ENCODE measurements at places on chromosomes 16 and 17.

DNA sequence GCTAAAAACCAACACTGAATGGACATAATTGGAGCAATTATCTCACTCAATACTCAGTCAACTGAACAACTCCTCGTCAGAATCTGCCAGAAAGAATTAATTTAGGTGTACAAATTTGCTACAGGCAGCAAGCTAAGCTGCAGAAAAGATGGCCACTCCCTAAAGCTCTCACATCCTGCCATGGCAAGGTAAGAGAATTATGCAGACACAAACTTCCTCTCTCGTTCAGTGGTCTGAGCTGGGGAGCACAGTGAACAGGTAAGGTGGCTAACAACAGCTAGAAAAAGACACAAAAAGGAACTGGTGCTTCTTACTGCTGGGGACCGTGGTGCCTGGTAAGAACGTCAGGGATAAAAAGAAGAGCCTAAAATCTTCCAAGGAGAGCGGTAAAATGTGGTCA, 74.9 kb upstream of the BCAR1 start:
- DNase-seq = peak; percentile 74

- DNase-seq = no peak
Measured at GRCh38 chr17:75110234-75110937, 617 bp downstream of the ARMC7 start.

DNA sequence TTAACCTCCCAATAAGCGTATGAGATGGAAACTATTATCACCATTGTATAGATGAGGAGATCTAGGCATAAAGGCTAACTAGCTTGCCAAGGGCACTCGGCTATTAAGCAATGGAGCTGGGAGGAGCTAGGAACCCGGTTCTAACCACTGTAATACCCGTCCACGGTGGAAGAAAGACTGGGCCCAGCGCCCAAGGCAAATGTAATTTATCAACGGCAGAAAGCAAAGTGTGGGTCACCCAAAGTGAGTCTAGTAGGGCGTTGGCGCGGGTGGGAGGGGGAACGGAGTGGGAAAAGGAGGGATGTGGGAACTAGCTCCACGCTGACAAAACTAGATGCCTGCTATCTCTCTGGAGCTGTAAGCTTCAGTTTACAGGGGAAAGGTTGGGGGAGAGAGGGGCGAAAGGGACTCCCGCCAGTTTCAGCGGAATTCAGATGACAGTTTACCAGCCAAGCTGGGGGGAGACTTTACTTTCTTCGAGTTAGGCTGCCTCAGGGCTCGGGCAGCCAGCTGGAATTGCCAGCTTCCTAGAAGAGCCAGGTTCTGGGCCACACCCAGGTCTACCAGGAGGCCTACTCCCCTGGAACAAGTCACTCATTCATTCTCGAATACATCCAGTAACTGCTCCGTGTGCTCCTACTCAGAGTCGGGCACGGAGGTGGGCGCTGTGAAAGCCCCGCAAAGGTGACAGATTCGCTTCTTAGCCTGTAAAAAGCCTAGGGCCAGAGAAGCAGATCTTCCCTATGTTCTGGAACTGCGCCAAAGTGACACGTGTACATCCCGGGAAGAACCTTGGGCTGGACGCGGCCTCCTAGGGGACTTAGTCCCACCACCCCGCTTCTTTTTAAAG, 837 bp downstream of the LRRC59 start:
- DNase-seq = peak; percentile 61

DNA sequence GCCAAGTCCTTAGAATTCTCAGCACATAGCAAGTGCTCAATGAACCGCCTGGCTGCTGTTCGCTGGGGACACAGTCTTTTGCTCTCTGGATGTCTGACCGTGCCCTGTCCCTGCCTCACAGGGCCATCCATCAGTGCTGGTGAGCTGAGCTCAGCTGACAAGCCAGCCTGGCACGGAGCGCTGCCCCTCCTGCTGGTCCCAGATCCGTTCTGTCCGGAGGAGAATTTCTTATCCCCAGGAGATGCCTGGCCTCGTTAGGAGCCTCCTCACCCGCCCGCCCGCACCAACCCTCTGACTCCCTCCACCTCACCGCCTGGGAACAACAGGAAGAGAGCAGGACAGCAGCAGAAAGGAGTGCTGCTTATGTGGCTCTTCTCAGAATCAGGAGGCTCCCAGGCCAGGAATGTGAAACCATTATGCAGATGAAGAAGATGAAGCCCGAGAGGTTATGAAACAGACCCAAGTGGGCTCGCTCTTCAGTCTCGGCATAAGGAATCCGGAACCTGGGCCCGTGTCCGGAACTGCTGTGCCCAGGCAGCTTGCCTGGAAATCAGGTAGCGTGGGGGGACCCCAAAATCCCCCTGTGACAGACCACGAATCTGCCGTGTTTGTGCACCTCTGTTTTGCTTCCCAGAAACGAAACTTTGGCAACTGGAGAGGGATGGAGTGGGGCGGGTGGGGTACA, 28.8 kb upstream of the RMI2 start:
- DNase-seq = peak; percentile 57
